Foreskin fibroblast (primary cell): ENCODE measurements at places on chromosomes 2 and 18.
A peak's percentile ranks its signal among the peaks of the same experiment; 100 is the strongest.

- DNase-seq, result no peak
Observed at GRCh38 chr2:169066897-169067296, 2.5 kb upstream of the DHRS9 start.

GRCh38 chr2:233092432-233093165 lies 32.5 kb downstream of the INPP5D start:
- DNase-seq, result no peak

GRCh38 chr2:174952607-174953006 lies 52.6 kb downstream of the CHN1 start:
- DNase-seq, result peak; percentile 81

DNA sequence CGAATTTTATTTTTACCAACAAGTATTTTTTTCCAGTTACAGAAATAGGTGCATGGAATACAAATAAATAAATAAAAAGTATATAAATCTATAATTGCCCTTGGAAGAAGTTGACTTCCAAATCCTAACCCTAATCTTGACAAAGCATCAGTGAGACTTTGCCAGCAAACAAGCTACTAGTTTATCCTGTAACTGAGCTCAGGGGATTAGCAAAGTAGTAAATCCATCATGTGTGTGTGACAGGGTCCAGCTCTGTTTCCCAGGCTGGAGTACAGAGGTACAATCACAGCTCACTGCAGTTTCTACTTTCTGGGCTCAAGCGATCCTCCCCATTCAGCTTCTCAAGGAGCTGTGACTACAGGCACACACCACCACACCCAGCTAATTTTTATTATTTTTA lies 948.0 kb upstream of the CNTNAP5 start:
- no peak for DNase-seq

GRCh38 chr2:221494556-221494955 lies 77.5 kb downstream of the EPHA4 start:
- no peak for DNase-seq

GRCh38 chr2:27085062-27085672 lies 1.4 kb upstream of the KHK start:
- no peak for DNase-seq

- DNase-seq, result no peak
Observed at GRCh38 chr2:240162531-240162930, 22.1 kb upstream of the OTOS start.

GRCh38 chr2:105487142-105488069 lies 88.6 kb upstream of the FHL2 start:
- peak; percentile 35 for DNase-seq

DNA sequence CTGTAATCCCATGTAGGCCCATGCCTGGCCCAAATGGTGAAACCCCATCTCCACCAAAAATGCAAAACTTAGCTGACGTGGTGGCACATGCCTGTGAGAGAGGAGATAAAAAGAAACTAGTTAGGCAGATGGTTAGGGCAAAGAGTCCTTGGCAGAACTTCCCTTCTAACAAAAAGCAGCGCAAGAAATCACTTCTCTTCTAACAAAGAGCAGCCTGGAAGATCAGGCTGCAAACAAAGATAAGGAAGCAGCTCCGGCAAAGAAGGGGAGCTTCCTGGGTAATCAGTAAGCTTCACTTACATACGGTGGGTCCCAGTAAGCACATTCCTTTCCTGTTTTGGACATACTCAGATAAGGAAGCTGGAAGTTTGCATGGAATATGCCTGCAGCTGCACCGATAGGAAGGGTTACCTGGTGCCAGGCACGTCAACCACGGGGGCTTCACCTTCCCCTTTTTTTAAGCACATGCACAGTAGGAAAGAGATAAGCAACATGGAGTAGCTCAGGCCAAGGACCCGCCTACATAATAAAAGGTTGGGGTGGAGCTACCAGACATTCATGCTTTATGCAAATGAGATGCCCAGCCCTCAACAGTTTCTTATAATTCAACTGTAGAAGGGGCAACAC lies 61.0 kb upstream of the SLC25A52 start:
- DNase-seq, result no peak

DNA sequence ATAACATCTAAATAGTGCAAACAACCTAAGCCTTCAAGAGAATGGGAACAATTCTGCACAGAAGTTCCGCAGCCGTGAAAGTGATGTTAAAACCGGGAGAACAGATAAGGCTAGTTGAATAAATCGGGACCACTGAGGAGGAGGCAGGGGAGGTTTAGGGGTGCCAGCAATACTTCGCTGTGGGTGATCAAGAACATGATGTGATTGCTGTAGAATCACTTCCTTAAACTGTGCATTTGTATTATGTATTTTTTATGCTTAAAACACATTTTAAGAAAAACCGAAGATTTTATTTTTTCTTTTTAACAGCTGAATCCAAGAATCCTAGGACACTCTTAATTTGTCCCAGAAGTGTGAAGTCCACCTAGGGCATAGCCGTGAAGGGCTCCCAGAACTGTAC lies 33.6 kb downstream of the TTC32 start:
- DNase-seq, result no peak

GRCh38 chr2:201781557-201782051 lies 871 bp upstream of the ALS2 start:
- DNase-seq, result no peak

DNA sequence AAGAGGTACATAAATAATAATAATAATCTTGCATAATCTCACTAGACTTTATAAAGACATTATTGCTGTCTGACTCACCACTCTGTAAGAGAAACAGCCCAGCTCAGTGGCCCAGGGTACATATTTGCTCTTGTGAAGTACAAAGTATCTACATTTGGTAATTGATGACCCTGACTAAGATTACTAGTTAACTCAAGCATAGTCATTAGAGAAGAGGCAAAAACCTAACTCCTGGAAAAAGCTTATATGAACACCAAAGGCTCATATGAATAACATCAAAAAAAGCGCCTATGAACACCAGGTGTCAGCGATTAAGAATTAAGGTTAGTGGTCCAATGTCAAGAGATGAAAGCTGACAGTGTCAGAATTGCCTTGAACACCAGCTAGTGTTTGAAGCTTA lies 38.4 kb downstream of the RAD51AP2 start:
- DNase-seq, result peak; percentile 70

DNA sequence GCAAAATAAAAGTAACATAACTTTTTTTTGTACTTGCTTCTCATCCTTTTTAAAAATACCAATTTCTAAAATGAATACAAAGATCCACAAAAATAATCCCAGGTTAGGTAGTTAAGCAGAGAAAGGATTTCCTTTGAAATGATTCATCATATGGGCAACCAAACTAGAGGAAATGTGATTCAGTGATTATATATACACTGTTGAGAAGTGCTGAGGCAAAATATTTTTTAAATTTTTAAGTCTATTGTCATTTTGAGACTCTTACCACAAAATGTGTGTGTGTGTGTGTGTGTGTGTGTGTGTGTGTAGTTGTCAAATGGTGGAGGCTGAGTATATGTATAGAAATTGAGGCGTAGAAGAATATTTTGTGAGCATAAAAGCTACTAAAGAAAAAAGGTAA lies 1075.3 kb downstream of the LRP1B start:
- DNase-seq, result peak; percentile 37

DNA sequence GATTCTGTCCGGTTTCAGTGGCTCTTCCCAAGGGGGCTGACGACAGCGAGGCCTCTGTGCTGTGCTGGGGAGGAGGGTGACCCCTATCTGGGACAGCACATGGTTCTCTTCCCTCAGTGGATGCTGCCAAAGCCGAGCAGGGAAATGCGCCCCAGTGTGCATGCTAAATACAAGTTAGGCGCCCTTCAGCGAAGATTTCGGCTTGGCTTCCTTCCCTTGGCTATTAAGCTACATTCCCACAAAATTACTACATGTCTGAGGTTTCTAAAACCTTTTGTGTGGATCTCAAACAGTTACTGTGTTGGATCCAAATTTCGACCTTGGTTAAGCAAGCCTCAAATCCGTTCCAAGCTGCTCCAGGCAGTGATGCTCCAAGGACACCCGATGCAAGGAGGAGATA lies 440.3 kb downstream of the NRXN1 start:
- DNase-seq, result no peak

DNA sequence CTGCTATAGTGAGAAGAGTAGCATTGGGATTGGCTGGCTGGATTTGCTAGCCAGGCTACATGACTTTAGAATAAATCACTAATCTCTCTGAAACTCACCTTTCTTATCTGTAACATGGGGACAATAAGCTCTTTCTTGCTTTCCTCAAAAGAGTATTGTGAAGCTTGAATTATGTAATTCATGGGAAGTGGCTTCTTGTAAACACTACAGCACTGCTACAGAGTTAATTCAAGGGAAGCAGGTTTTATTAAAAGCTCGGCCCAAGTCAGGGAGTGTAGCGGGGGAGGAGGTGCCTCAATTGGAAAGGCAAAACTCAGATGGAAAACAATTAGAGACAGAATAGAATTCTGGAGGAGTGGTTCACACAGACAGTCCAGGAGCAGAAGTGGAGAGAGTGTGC lies 100.9 kb upstream of the CELF4 start:
- DNase-seq, result no peak
